SJCRH30 (cell line): ENCODE measurements at places on chromosomes 7 and 10. TPM values are rescaled to one million over a fixed set of nuclear protein-coding genes. Genes with fewer than 3 reads are reported as not detected.
A peak's percentile ranks its signal among the peaks of the same experiment; 100 is the strongest.

- peak; percentile 77 for DNase-seq
- no peak overlapping the region for H3K4me3 ChIP-seq
- no peaks in the 10 kb centered on the region for H3K36me3 ChIP-seq
- no peaks in the 10 kb centered on the region for H3K4me1 ChIP-seq
- no peak overlapping the region for H3K27ac ChIP-seq
Observed at GRCh38 chr7:100132697-100133151, 6.0 kb downstream of the MBLAC1 start.

CCM2 gene
- 26.2 and 28.3 TPM in 2 replicates for total RNA-seq

LLCFC1 gene
- not detected in 2 replicates for total RNA-seq

DNA sequence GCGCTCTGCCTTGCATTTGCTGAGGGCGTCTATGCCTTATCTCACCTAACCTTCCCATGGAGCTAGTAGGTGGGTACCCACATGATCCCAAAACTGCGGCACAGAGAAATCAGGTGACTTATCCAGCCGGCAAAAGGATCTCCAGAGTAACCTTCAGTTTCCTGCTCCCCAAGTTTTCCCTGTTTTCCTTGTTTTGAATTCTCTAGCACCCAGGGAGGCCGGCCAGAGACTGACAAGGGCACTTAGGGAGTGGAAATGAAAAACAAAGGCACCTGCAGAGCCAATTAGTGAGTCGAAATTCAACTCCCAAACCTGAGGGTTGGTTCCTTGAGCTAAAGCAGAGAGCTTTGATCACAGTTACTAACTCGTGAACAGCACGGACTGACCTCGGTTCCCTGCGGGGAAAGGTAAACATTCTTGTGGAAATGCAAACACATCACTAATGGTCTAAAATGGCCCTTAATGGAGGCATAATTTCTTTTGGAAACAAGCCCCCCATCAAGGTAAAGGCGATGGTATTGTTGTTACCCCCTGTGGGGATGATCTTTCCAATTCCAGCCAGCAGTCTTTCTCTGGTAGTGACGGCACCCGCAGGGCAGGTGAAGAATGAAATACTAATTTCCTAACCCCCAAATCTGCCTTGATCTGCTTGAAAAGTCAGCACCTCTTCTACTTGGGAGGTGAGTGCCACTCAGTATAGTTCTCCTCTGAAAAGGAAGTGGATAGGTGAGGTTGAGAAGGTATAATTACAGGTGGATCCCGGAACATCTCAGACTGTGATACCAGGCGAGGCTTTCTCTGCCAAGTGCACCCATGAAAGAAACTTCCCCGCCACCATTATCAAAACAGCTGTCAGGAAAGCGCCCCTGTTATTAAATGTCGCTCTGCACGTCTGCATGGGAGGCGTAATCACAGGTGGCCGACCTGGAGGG, 365.6 kb upstream of the AUTS2 start:
- no peaks in the 10 kb centered on the region for H3K4me1 ChIP-seq
- no peaks in the 10 kb centered on the region for H3K36me3 ChIP-seq
- H3K27ac ChIP-seq: no peak overlapping the region
- no peak for DNase-seq
- no peaks in the 10 kb centered on the region for H3K27me3 ChIP-seq
